Skeletal muscle cell (primary cell): ENCODE measurements at places on chromosomes 3 and 15.

- DNase-seq, result no peak
Measured at GRCh38 chr15:75827691-75828090, 15.6 kb upstream of the UBE2Q2 start.

- DNase-seq, result no peak
Measured at GRCh38 chr15:56053046-56053400, 59.6 kb upstream of the NEDD4 start.

DNA sequence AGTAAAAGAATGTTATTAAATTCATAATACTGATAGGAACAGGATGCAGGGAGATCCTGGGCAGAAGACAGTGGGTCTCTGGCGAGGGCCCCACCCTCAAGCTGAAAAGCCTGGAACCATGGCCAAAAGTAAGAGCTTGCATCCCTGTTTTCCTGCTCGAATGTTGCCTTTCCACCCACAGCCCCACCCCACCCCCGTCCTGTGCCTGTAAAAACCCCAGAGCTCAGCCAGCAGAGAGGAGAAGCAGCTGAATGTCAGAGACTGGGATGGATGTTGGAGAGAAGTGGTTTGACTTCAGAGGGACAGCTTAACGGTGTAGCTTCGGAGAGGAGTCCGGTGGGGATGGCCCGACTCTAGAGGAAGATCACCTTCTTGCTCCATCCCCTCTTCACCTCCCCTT is 207.9 kb downstream of the ROBO2 start:
- DNase-seq, result no peak

DNA sequence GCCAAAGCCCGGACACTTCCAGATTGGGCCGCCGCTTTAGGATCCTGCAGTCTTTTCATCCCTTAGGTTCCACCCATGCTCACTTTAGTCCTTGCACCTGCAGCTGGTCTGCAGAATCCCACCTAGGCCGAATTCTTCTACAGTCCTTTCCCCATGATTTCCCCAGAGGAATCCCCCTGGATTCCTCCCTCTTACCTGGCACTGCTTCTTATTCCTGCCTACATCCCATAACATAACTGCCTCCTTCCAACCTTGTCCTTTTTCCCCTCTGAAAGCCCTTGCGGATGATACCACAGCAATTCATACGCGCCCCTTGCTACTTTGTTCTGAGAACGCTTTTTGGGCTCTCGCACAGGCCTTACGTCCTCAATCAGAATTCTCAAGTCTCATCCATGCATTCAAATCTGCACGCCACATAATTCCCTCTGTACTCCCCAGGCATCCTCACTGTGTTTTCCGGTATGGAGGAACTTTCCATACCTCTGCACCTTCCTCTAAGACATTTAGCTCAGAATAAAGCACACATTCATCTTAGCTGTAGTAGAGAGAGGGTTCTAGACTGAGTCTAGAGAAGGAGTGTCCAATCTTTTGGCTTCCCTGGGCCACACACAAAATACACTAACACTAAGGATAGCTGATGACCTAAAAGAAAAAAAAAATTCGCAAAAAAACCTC is 619 bp downstream of the EIF2AK4 start:
- no peak for DNase-seq

DNA sequence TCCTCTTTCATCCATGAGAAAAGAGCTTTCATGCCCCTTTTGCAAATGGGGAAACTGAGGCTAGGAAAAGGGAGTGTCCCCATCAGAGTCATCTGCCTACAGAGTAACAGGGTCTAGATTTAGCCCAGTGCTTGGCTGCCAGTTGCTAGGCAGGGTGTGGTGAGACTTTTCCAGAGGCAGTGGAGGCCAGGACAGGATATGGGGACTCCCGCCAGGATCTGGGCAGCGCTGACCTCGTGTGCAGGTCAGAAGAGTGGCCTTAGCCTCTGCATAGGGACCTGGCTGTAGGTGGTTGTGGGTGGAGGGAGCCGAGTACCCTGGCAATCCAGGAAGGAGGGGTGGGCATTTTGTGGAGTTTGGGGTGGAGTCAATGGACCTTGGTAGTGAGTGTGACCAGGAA is 4.2 kb downstream of the PLXNA1 start:
- DNase-seq, result no peak

DNA sequence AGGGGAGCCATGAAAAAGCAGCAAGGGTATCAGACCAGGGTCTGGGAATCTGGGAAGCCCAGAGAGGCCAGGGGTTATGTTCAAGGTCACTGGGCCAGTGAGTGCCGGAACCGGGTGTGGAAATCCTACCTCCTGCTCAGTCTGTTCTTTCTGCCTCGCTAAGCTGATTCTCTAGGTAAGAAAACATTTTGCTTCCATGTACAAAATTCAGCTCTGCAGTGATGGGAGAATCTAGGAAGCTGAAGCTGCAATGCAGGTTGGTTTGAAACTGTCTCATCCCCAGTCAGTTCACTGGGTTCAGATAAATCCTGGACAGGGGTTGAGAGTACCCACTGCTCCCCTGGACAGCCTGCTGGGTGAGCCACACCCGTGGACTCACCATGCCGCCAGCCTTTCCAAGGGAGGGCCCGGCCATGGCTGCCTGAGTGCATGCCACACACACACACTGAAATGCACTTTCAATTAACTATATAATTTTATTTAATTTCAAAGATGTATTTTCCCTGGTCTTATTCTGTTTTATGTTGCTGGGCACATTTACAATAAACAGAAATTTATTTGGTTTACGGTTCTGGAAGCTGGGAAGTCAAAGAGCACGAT is 108.4 kb downstream of the CORO2B start:
- no peak for DNase-seq

- no peak for DNase-seq
Measured at GRCh38 chr3:9826815-9827573, 16.8 kb downstream of the RPUSD3 start.

DNA sequence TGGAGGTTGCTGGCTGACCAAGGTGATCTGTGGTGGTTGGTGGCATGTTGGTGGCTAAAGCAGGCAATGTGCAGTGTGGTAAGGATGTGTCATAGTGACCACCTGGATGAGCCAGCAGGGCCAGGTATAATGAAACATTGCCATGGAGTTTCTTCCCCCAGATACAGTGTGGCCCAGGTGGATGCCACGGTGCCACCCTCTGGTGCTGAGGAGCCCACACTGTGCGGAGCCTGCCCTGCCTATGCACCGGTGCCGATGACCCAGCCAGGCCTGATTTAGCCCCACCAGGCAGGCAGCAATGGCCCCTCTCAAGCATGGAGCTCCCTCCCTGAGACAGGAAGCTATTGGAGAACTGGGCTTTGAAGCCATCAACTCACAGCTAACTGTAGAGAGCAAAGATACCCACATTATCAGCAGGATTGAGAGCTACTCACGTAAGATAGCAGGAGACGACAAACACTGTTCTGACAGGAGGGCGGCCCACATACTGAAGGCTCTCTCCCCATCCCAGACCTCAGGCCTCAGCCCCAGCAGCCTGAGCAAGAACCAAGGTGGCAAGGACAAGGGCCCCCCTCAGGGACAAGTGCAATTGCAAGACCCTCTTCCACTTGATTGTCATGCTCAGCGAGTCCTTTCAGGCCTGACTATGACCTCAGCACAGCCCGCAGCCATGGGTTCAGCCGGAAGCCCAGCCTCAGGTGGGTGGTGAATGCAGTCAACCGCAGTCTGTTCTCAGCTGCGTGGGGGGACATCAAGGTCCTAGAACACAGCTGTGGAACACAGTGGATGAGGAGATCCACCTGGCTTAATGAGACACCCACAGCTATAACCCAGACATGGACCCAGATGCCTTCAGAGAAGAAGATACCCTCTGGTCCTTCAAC is 82.8 kb upstream of the CDV3 start:
- DNase-seq, result no peak

DNA sequence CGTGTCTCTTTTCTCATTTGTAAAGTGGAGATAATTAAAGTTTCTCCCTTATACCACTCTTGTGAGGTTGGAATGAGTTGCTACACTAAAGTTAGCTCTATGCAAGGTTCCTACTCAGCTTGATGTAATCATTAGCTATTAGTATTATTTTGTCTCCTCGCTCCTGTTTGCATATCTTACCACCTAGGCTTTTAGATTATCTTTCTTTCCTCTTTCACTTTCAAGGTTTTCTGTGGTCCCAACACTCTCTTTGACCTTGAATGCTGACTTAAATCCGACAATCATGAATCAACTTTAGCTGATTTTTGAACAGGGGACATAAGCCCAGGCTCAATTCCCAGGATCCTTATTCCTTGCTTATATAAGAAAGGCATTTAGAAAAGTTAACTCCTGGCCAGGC is 769.7 kb upstream of the GRM7 start:
- DNase-seq, result no peak

DNA sequence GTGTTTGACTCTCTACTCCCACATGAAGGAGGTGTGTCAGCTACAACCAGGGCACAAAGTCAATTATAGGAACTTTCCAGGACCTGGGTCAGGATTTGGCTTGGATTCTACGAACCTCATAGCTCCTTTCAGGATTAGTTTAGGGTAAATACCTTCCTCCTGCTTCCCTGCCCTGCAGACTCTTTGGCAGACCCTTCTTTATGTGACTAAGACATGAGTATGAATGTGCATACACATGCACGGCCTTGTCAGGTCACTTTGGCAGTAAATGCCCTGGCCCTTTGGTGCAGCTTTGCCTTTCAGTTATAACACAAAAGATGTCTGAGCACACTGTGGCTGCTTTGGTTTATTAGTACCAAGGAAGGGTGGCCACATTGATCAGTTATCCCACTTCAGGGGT is 68.9 kb downstream of the GHSR start:
- DNase-seq, result no peak
